ENCODE measurements at places on chromosomes 1 and 21.

DNA sequence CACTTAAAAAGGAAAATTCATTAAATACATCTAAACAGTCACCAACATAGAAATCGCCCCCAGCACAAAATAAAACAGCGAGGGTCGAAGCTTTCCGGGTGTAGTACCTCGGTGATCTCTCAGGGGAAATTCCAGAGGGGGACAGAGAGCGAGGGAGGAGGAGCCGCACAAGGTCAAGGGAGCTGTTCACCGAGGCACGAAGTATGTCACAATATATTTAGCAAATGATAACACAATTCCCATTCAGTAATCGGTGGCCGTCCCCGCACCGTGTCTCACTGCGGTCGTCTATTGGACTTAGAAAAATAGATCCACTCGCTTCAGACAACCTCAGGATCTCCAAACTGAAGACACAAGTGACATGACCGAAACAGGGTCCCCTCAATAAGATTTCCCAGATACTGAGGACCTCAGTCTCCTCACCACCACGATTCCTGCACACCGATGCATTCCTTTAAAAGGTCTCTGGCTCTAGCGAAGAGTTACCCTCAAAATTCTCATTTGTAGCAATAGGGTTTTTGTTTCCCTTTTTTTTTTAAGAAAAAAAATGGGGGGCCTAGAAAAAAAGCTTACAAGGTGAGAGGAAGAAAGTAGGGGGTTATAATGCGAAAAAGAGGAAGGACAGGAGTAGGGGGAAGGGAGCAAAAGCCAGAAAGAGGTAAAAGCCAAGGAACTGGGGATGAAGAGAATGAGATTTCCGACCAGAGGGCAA, 1.1 kb downstream of the LPGAT1 start:
- DNase-seq, result no peak

GRCh38 chr1:240245629-240246020, 153.9 kb downstream of the FMN2 start:
- no peak for DNase-seq

DNA sequence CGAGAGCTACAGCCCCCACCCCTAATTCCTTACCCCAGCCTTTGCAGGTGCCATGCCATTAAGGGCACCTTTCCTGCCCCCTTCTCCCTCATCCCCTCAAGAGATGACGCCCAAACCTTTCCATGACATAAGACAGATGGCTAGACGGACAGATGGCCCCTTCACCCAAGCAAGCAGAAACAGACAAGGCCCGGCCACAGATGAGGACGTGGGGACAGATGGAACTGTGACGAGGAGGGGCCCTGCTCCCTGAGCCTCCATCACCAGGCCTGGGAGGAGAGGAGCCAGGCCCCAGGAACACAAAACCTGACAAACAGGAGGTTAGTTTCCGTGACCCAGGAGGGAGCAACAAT, 24.7 kb upstream of the PEF1 start:
- no peak for DNase-seq

GRCh38 chr1:86741947-86742572, 37.7 kb downstream of the SH3GLB1 start:
- peak; percentile 5 for DNase-seq

GRCh38 chr21:36038701-36039497, 21.4 kb downstream of the SETD4 start:
- DNase-seq, result no peak

- no peak for DNase-seq
Measured at GRCh38 chr1:232404981-232405731, 224.8 kb downstream of the SIPA1L2 start.

- no peak for DNase-seq
Measured at GRCh38 chr1:221634606-221635005, 107.3 kb downstream of the DUSP10 start.

DNA sequence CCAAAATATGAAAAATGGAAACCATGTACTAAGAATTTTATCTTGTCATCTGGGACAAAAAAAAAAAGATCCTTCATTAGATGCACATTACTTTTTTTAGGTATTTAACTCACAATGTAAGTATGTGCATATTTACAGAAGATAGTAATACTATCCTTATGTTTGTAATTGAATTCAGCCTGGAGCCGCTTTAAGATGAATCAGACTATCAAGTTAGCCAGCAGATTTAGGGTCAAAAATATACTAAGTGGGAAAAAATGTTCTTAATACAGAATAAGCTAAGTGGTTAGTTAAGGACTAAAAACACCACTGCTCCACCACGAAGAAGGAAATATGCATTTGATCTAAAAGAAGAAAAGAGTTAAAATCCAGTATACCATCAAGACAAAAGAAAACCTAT, 49.1 kb downstream of the DSCAM start:
- no peak for DNase-seq

- no peak for DNase-seq
Measured at GRCh38 chr21:37631319-37632117, 264.9 kb downstream of the DYRK1A start.

GRCh38 chr1:17239420-17239819, 9.5 kb upstream of the PADI3 start:
- DNase-seq, result no peak

DNA sequence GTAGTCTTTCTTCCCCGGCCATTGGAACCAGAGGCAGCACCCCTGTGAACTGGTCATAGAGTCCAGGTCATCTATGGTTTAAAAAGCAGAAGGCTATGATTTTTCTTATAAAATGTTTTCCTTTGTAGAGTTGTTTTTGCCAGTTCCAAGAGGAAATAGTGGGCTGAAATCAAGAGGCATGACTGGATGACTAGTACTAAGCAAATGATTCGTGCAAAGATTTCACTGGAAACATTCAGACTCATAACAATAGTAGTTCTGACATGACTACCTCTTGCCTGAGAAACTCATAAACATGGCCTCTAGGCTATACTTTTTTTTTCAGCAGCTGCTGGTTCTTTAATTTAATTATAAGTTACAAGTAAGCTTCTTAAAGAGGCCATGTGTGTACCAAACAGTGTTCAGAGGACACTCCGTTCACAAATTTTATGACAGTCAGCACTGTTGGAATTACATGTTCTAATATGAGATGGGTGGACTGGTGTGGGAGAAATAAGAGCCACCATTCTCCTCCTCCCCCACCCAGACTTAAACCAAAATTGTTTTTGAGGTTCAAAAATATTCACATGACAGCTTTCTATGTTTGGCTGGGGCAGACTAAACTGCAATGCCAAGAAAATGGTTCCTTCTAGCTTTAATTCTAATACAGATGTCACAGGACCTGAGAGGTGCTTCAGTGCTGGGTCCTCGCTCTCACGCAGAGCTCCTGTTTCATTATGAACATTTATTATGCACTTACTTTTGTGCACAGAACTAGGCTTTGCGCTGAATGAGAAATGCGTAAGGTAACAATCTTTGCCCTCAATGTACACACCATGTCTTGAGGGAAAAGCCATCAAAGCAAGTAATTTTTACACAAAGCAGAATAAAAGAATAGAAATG, 147.5 kb downstream of the ZC3H11B start:
- DNase-seq, result no peak

DNA sequence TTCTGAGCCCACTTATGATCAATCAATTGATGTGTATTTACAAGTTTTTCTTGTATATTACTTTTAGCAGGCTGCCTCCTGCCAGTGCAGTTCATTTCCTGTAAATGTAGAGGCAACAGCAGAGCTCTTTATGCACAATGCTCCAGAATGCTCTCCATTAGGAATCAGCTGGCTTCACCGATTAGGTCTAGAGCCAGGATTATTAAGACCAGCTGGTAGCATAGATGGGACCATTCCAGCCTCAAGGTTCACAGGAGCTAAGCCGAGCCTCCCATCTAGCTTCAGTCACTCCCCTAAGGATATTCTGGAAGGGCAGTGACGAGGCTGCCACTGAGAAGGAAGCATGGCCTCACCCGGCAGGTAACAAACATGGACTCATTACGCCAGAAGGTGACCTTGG, 36.8 kb downstream of the DHRS3 start:
- no peak for DNase-seq

GRCh38 chr1:192506741-192507155, 68.8 kb upstream of the RGS1 start:
- no peak for DNase-seq

GRCh38 chr21:33069994-33070743, at the start of gene OLIG1:
TSS of gene OLIG1 (plus strand) at chr21:33070141. CDS start at chr21:33070247, 106 bp downstream.
- DNase-seq, result no peak

DNA sequence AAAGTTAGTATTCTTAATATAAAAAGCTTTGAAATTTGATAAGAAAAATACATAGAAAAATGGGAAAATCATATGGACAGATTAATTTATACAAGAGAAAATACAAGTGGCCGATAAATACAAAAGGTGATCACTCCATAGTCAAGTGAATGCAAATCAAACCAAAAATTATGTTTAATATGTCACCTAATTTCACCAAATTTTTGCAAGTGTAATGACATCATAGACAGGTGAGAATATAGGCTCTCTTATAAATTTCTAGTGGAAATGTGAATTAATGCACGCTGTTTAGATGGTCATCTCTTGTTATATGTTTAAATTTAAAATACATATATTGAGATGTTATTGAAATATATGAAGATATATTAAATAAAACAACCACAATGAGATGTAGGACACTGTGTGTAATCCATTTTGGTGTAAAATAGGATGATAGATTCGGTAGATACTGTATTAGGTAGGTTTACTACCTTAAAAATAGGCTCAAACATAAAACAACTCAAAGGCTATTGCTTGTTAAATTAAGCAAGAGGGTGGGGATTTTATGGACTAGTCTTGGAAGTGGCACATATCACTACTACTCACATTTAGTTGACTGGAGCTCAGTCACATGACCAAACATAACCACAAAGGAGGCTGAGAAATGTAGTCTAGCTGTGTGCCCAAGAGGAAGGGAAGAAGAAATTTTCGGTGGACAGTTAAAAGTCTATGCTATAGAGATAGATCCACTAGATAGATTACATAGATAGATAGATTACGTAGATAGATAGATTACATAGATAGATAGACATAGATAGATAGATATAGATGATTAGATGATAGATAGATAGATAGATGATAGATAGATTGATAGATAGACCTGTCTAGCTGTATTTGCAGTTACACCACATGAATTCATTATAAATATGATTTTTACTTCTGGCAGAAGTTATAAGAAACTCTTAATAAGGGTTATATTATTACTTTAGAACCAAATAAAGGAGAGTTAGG, 9.2 kb downstream of the INSL5 start:
- DNase-seq, result no peak

GRCh38 chr1:179753061-179753460, 10.0 kb downstream of the FAM163A start:
- DNase-seq, result no peak

DNA sequence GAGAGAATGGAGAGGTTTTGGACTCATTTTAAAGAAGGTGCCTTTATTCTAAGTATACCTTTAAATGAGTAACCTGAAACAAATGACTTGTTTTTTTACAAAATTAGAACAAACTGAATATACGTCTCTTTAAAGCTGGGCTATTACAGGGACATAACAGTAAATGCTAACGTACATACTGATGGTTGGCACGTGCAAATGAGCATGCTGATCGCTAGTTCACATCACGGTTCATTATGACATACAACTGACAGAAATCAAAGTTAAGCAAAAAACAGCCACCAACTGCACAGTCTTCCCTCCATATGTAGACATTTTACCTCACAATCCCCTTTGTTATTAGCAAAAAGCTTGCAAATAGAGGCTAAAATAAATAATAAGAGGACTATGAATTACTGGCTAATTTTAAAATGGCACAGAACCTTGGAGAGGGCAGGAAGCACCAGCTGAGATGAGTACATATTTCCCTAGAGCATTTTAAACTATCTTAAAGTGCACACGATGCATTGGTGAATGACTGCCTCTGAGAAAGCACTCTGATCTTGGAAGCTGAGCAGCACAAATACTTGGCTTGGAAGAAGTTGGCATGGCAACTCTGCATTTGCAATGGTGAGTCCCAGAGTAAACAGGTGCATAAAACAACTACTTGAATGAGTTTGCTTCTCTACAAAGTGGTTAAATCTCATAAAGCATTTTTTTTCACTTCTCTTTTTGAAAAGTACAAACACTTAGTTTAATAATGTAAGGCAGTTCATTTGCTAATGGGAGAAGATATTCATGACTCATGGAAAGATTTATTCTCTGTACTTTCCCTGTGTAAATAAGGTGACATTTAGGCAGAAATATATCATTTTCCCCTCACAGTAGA, 204.7 kb downstream of the LHX8 start:
- no peak for DNase-seq

DNA sequence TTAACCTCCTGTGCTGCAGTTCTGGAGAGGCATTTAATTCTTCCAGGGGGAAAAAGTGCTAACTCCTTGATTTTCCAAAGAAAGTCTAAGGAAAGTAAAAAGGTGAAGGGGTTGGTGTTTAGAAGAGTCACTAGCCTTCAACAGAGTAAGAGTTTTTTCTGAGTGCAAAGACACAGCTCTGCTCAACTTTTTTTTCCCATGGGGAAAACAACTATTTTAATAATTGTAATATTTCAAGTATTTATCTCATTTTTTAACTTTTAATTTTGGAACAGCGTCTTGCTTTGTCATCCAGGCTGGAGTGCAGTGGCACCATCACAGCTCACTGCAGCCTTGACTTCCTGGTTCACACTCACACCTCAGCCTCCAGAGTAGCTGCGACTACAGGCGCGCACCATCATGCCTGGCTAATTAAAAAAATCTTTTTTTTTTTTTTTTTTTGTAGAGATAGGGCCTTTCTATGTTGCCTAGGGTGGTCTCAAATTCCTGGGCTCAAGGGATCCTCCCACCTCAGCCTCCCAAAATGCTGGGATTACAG, 202.6 kb downstream of the APP start:
- no peak for DNase-seq

GRCh38 chr1:203117611-203118575, 9.6 kb upstream of the ADORA1 start:
- DNase-seq, result no peak

- DNase-seq, result no peak
Measured at GRCh38 chr21:16580661-16581060, 850.9 kb downstream of the USP25 start.

DNA sequence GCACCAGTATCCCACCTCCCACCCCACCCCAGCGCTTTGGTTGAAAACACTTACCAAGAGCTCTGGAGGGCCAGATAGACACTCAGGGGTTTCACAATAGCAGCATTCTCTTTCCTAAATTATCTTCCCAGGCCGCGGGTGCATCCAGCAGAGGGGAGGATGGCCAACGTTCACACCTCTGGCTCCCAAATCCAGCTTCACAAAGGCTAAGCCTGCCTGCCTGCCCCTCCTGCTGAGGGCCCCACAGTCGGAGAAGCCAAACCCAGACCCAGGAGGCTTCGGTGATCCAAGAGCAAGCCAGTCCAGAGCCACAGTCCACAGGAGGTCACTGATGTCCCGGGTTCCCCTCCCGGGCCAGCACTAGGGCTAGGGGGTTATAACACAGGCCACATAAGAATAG, 231.9 kb downstream of the TRABD2B start:
- no peak for DNase-seq

- no peak for DNase-seq
Measured at GRCh38 chr1:71788113-71788512, 494.2 kb downstream of the NEGR1 start.

GRCh38 chr1:166975361-166976129, at the start of gene ILDR2:
TSS of gene ILDR2 (minus strand) at chr1:166975540. CDS start at chr1:166975268, 272 bp downstream.
- DNase-seq, result peak; percentile 21

- no peak for DNase-seq
Measured at GRCh38 chr1:165047994-165048393, 308.5 kb downstream of the LMX1A start.

Measured in activated naive CD4-positive, alpha-beta T cell (primary cell).